NCI-H1092 (cell line): ENCODE measurements at places on chromosomes 4 and X.

DNA sequence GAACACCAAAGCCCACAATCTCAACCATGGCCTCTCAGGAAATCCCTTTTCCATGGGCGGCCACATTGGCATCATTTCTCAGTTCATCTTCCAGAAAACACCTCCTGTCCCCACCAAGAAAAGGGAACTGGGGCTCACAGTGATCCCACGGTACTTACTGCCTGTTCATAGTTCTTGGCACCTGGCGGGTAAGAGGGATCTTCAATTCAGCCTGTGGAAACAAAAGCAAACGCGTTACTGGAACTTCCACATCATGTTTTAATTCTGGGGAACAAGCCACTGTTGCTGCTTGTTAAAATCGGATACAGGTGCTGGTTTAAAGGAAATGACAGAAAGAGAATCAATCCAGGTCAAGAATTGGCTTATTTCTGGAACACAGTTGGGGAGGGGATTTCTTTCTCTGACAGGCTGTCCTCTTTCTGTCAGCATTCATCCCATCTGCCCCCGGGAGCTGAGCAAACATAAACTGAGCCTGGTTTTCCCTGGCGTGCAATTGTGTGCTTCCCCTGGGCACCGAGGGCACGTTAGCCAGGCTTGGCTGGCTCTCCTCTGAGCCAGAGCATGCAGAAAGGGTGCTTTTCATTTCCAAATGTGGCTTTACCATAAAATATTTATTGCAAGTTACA is 16.8 kb downstream of the CLNK start:
- peak; percentile 74 for DNase-seq

DNA sequence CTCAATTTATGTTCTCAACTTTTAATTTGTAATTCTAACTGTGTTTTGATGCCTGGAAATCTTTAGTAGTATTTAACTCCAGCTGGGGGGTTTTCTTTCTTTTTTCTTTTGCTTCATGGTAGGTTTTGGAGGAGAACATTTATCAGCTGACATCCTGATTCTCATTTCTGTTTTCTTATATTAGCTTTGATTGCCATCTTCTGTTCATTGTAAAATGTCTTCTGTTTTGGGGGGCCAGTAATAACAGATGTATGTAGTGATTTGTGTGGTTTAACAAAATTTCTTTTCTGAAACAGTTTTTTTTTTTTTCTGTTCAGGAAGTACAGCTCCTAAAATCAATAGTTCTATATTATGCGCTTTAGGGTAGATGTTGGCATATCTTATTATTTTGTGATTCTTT is 182.2 kb downstream of the GABRB1 start:
- no peak for DNase-seq

DNA sequence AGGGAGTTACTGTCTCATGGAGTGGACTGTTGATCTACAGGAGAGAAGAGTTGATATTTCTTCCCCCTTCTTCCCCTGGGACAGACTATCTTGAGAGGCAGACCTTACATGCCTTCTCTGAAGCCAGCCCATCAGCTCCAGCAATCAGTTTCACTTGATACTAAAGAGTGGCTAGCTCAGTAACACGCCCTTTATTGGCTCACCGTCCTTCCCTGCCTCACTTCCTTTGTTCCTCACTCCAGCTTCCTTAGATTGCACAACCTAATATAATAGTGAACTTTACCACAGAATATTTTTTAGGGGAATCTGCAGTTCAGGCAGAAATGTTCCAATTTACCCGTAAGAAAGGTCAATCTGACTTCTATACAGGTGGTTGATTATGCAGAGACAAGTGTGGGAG is 128.1 kb upstream of the NDP start:
- no peak for DNase-seq

- no peak for DNase-seq
Measured at GRCh38 chrX:8987672-8988250, 46.2 kb downstream of the FAM9B start.

DNA sequence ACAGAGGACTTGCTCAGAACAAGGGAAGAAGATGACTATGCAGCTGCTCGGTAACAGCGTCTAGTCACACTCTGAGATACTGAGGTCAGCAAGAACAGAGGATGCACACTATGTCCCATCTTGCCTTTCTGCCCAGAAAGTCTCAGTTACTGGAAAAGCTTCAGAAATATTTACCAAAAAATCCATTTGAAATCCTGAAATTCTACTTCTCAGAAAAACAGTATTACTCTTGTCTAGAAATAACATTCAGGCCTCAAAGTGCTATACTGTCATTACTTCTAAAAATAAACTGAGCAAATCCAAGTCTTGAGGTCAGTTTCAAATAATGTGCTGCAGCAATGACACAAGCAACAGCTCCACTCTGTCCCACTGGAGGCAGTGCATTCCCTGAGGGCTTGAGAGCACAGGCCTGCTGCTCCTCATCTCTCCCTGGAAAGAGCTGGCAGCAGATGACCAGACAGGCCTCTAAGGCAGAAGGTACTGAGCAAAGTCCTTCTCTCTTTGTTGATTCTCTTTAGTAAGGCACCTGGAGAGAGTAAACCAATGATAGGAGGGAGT is 76.9 kb downstream of the CAMK2D start:
- no peak for DNase-seq

DNA sequence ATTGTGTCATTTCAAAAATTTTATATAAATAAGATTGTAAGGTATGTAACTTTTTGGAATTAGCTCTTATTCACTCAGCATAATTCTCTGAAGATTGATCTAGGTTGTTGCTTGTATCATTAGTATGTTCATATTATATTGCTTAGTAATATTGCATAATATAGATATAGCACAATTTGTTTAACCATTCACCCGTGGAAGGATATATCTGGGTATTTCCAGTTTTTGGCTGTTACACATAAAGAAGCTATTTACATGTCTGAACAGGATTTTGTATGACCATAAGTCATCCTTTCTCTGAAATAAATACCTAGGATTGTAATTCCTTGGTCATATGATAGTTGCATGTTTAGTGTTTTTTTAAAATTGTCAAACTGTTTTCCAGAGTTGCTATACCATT is 82.5 kb downstream of the CPEB2 start:
- DNase-seq: no peak

- DNase-seq: no peak
Measured at GRCh38 chr4:168852933-168853713, 156.9 kb downstream of the CBR4 start.

DNA sequence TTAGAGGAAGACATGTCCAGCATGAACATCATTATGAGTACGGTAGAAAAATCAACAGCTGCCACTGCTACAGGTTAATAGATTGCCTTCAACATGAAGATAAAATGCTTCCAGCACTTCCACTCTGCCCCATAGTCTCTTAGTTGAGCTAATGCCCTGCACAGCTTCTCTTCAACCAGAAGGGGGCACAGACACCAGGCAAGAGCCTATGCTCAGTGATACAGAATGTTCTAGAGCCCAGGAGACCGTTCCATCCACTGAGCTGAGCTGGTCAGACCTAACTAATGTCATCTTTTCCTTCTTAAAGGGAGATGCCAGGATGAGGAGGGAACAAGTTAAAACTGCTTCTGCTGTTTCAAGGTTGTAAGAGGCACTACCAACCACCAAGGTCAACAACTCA is 42.2 kb downstream of the SMIM10L2A start:
- DNase-seq: no peak

DNA sequence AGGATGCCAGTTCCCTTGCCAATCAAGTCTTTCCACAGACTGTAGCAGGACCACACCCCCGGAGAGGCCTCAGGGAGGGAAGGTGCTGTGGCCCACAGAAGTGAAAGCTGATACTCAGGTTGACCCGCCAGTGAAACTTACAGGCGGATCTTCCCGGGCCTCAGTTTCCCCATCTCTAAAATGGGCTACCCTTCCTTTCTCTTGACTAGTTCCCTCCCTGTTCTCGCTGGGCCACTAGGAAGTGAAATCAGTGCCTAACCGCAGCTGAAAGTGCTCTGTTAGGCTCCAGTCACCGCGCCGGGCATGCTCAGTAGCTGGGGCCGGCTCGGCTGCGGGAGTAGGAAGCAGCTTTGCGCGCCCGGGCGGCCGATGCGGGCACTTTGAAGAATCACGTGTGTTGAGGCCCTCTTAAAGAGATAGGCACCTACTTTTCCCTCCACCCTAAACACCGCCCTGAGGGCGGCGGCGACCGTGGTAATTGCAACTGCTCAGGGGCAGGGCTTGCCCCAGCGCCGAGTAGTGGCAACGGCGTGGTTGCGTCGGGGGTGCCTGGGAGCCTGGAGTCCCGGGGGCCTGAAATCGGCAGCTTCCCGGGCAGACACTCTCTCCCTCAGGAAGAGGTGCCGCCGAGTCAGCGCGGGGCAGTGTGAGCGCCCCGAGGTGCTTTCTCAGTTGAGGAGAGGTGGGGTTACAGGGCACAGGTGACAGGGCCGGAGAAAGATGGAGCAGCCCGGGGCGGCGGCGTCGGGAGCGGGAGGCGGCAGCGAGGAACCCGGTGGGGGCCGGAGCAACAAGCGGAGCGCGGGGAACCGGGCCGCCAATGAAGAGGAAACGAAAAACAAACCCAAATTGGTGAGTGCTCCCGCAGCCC is at the start of gene DIAPH2:
Gene DIAPH2 (plus strand): TSS at position 504 of the 871 bp plus-strand sequence.
- DNase-seq: no peak

DNA sequence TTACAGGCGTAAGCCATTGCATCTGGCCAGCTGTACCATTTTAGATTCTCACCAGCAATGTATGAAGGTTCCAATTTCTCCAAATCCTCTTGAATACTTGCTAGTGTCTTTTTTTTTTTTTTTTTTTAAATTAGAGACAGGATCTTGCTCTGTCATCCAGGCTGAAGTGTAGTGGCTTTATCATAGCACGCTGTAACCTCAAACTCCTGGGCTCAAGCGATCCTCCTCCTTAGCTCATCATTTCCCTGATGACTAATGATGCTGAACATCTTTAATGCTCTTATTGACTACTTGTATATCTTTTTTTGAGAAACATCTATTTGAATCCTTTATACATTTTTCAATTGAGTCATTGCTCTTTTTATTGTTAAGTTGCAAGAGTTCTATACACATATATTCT is 40.3 kb downstream of the HDAC8 start:
- no peak for DNase-seq
